ENCODE measurements at places on chromosomes 16 and 17. TPM values are rescaled to one million over a fixed set of nuclear protein-coding genes. Genes with fewer than 3 reads are reported as not detected.

CDRT15 gene
- not detected for total RNA-seq

- H3K27me3 ChIP-seq: no peaks in the 10 kb centered on the region
- no peaks in the 10 kb centered on the region for H3K4me1 ChIP-seq
- no peak overlapping the region for H3K4me3 ChIP-seq
- no peaks in the 10 kb centered on the region for H3K36me3 ChIP-seq
- H3K27ac ChIP-seq: no peak overlapping the region
These were observed 52.6 kb downstream of the PIGL start for GRCh38 chr17:16269658-16270057.

LGALS9B gene
- 0.98 TPM for total RNA-seq

DNA sequence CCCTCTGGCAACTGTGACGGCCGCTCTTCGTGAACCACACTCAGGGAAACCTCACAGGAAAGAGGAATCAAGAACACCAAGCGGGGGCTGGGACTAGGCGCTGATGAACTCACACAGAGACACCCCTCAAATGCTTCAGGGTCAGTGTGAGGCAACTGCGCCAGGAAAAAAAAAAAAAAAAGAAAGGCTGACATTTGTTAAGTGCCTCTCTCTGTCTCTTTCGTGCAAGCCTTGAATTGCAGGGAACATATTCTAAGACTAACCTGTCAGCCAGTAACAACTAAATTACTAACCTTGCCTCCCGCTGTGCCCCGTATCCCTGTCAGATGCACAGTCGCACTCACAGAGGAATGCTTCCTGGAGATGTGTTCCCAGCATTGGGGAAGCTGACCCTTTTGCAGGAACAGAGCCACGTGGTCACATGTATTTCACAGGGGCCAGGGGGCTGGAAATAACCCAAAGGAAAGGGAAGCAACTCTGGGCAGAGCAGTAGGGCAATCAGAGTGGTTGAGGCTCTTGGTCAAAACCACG, 247.8 kb downstream of the XYLT1 start:
- no peak overlapping the region for H3K27ac ChIP-seq
- H3K36me3 ChIP-seq: no peaks in the 10 kb centered on the region
- peaks cover 21% of the 10 kb centered on the region for H3K4me1 ChIP-seq
- no peak overlapping the region for H3K4me3 ChIP-seq

RPRML gene
- 2.0 TPM for total RNA-seq

DNA sequence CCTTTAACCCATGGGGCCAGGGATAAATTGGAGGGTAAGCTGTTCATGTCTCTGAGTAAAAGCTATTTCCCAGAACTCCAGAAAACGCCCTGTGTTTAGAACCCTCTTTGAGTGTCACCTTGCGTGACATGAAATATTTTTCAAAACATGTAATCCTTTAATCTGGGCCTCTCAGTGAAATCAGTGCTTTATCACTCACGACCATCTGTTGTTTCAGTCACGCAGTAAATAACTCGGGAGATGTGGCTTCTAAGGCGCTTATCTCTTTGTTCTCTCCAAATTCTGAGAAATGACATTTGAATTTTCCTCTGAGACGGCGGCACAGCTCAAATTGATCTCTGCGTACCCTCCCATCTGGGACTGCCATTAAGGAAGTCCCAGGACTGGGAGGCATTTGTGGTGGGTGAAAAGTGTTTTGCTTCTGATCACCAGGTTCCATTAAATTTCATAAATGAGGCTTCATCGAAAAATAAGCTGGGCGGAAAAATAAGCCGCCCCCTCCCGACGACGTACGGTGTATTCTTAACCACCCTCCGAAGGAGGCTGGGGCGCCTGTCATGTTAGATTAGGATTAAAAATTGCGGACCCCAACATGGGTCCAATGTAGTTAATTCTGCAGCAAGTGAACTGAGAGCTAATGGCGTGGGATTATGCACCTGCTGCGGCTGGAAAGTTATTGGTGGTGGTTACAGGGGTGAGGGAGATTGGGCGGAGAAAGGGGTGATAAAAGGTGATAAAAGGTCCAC, 12.7 kb downstream of the WFDC1 start:
- peaks cover 8% of the 10 kb centered on the region for H3K4me1 ChIP-seq
- H3K36me3 ChIP-seq: no peaks in the 10 kb centered on the region
- H3K4me3 ChIP-seq: no peak overlapping the region
- no peak overlapping the region for H3K27ac ChIP-seq
- no peaks in the 10 kb centered on the region for H3K27me3 ChIP-seq

- no peak overlapping the region for H3K4me3 ChIP-seq
- no peak for DNase-seq
- H3K27me3 ChIP-seq: no peaks in the 10 kb centered on the region
- H3K36me3 ChIP-seq: no peaks in the 10 kb centered on the region
These were observed 16.1 kb downstream of the STAT3 start for GRCh38 chr17:42372142-42372541.

- H3K4me3 ChIP-seq: peak overlapping the region; percentile 59
- H3K36me3 ChIP-seq: no peaks in the 10 kb centered on the region
- peaks cover 23% of the 10 kb centered on the region for H3K4me1 ChIP-seq
- H3K27ac ChIP-seq: peak overlapping the region; percentile 58
These were observed 20.7 kb upstream of the ADCY7 start for GRCh38 chr16:50245417-50246298.

DNA sequence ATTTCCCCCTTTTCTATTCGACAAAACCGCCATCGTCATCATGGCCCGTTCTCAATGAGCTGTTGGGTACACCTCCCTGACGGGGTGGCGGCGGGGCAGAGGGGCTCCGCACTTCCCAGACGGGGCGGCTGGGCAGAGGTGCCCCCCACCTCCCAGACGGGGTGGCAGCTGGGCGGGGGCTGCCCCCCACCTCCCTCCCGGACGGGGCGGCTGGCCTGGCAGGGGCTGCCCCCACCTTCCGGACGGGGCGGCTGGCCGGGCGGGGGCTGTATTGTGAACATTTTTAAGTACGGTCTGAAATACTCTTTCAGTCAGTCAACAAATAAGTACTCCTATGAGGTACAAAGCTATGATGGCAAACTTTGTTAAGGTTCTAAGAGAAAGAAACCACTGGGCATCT, 222.8 kb downstream of the CNTNAP4 start:
- no peaks in the 10 kb centered on the region for H3K27me3 ChIP-seq
- H3K27ac ChIP-seq: no peak overlapping the region
- no peak overlapping the region for H3K4me3 ChIP-seq
- no peak for DNase-seq
- no peaks in the 10 kb centered on the region for H3K4me1 ChIP-seq

DNA sequence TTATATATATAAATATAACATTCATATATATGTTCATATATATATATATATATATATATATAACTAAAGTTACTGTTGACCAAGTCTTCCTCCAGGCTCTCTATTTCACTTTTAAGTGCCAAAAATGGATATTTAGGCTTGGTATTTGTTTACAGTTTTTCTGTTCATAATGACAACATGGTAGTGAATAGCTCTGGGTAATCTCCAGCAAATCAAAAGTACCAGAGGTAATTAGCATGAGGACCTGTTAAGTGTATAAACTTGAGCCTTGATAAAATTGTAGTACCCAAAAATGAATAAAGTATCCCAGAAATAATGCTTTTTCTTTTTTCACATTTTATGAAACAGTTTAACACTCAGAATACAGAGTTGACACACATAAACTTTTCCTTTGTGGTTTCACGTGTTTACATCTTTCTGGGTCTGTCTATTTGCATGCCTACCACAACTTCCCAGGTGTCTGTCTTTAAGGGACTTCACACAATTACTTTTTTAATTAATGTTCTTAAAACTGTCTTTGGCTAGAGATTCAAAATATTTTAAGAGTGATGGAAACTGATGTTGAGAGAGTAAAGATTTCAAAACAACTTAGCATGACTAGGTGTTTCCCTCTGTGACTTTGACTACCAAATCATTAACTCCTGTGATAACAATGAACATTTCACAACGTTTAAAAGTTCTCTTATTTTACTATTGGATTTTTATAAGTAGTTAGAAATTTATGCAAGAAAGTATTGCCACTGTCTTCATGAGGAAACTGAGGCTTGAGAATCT, 47.9 kb downstream of the RABEP1 start:
- H3K36me3 ChIP-seq: no peaks in the 10 kb centered on the region
- H3K4me1 ChIP-seq: no peaks in the 10 kb centered on the region
- H3K27me3 ChIP-seq: no peaks in the 10 kb centered on the region
- DNase-seq: no peak
- H3K4me3 ChIP-seq: no peak overlapping the region

FTO gene
- total RNA-seq: 70.5 TPM

DNA sequence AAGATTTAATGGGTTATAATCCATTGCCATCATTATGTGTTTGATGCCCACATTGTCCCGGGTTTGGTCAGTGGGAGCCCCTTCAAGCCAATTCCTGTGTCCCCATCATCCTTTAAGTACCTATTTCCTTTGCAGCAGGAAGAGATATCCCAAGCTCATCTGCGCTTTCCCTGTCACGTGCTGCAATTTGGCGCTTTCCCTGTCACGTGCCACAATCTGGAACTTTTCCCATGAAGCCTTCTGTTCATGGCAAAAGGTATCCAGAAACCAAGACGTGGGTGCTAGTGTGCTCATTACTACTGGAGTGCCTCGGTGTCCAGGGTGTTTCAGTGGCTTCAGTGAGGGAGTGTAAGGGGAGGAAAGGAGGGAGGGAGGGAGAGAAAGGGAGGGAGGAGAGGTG, 168.5 kb downstream of the NPIPB11 start:
- H3K27me3 ChIP-seq: no peaks in the 10 kb centered on the region
- H3K27ac ChIP-seq: no peak overlapping the region
- H3K4me3 ChIP-seq: no peak overlapping the region
- peak; percentile 31 for DNase-seq

- no peak overlapping the region for H3K27ac ChIP-seq
- DNase-seq: no peak
- H3K36me3 ChIP-seq: no peaks in the 10 kb centered on the region
- H3K4me1 ChIP-seq: no peaks in the 10 kb centered on the region
- H3K4me3 ChIP-seq: no peak overlapping the region
- no peaks in the 10 kb centered on the region for H3K27me3 ChIP-seq
These were observed 23.8 kb downstream of the SNX11 start for GRCh38 chr17:48131216-48131824.

GRCh38 chr17:75116737-75117136, 7.0 kb downstream of the ARMC7 start:
- H3K36me3 ChIP-seq: no peaks in the 10 kb centered on the region
- H3K27me3 ChIP-seq: no peaks in the 10 kb centered on the region
- H3K4me3 ChIP-seq: no peak overlapping the region
- no peak for DNase-seq
- peak overlapping the region; percentile 13 for H3K27ac ChIP-seq

DNA sequence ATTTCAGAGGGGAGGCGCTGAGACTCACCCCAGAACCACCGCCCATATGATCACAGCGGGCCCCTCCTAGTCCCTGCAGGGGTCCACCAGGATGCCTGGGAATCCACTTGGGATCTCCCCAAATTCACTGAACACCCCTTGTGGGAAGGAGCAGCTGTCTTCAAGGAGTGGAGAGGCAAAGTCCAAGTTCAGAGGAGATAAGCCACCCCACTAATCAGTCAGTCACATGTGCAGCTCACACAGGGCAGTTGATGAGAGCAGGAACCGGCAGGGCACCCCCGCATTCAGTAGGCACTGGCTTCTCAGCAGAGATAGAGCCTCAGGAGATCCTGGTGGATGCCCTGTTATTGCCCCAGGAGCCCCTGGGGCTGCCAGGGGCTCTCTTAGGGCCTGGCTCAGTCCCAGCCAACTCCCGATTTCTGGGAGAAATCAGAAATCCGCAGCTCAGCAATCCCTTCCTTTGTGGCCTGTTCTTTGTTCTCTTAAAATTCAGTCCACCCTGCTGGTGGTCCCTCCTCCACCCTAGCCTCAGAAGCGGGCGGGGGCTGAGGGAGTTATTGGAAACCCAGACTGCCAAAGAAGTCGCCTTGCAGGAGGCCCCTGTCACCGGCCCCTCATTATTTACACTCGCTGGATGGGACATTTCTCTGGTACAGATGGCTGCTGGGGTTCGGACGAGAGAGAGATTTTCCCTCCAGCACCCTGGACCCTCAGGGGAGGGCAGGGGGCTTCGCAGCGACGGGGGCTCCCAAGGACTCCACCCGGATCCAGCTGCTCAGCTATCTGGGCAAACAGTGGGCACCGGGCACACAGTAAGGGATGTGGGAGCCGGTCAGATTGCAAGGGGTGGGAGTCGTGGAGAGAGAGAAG, 1.8 kb downstream of the CDC42EP4 start:
- DNase-seq: no peak
- no peaks in the 10 kb centered on the region for H3K27me3 ChIP-seq
- peaks cover 59% of the 10 kb centered on the region for H3K4me1 ChIP-seq
- no peaks in the 10 kb centered on the region for H3K36me3 ChIP-seq
- H3K27ac ChIP-seq: peak overlapping the region; percentile 100
- H3K4me3 ChIP-seq: peak overlapping the region; percentile 99

NUPR1 gene
- total RNA-seq: 62.1 TPM

SLC5A10 gene
- not detected for total RNA-seq

TMEM220 gene
- 10.3 TPM for total RNA-seq

GRCh38 chr17:57379237-57379894, 123.0 kb downstream of the MSI2 start:
- H3K4me3 ChIP-seq: no peak overlapping the region
- no peak for DNase-seq
- H3K27me3 ChIP-seq: no peaks in the 10 kb centered on the region
- no peaks in the 10 kb centered on the region for H3K36me3 ChIP-seq

DNA sequence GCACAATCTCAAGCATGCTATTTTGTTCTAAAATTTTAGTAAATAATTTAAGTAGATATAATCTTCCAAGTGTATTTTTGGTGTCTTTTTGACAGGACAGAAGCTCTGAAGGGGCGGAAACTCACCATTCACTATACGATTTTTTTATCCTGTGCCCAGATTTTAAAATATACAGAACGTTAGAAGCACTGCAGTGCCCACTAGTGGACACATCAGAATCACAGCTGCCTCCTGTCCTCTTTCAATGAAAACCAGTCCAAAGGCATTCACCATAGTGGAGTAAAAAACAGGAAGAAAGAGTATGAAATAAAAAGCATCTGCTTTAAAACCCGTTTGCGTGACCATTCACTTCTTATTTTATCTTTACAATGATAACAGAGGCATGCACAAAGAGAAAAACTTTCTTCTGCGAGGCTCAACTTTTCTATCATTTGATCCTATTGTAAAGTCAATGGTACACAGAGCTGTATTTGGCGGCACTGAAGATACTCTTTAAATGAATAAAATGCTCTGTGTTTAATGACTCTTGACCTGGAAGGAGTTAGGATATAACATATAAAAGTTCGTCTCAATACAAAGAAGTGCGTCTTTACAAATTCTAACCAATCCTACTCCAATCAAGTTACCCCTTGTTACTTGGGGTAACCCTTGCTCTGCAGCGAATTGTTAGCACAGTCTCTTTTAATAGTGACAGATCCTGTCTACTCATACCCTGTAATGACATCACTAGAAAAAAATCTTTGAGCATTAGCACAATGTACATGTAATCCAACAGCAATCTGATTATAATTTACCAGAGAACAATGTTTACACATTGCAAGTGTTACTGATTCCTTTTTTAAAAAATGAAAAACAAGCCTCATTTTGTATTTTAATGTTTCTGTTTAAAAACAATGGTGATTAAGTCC, 339.8 kb upstream of the PSMD7 start:
- no peak overlapping the region for H3K4me3 ChIP-seq
- no peak overlapping the region for H3K27ac ChIP-seq
- H3K4me1 ChIP-seq: peaks cover 2% of the 10 kb centered on the region
- H3K27me3 ChIP-seq: no peaks in the 10 kb centered on the region

TSNAXIP1 gene
- total RNA-seq: not detected

Data from vagina (tissue), 2 donors.